ENCODE measurements at places on chromosomes 1 and 21. TPM values are rescaled to one million over a fixed set of nuclear protein-coding genes. Genes with fewer than 3 reads are reported as not detected.

Gene INSRR
- total RNA-seq, result not detected

Gene ZBTB8B
- not detected for total RNA-seq

Gene CRABP2
- total RNA-seq, result 39.0 TPM

Gene SLC37A1
- 0.97 TPM for total RNA-seq

Gene CD101
- total RNA-seq, result under 0.01 TPM

Gene GUCA2A
- total RNA-seq, result not detected

Gene TEX38
- not detected for total RNA-seq

Gene ACOT7
- 17.3 TPM for total RNA-seq

Gene GNG12
- 201 TPM for total RNA-seq

Gene ATP13A2
- total RNA-seq, result 42.2 TPM

Gene DIRAS3
- 2.3 TPM for total RNA-seq

Gene UQCRH
- 249 TPM for total RNA-seq

Gene THEM5
- total RNA-seq, result not detected

Gene GBP6
- total RNA-seq, result not detected

Gene ATF3
- total RNA-seq, result 12.9 TPM

Gene DNASE2B
- total RNA-seq, result not detected

All from fibroblast of villous mesenchyme (primary cell).